ENCODE measurements at places on chromosomes 7 and 10.

- no peak for DNase-seq
Measured at GRCh38 chr7:22460363-22460988, 39.5 kb downstream of the STEAP1B start.

GRCh38 chr7:149569025-149569725 lies 71.6 kb upstream of the ZNF746 start:
- DNase-seq = no peak

- no peak for DNase-seq
Measured at GRCh38 chr10:62112300-62112699, 156.3 kb downstream of the RTKN2 start.

- DNase-seq = no peak
Measured at GRCh38 chr10:93074597-93075368, 1.1 kb downstream of the CYP26A1 start.

- DNase-seq = no peak
Measured at GRCh38 chr7:18505870-18506460, 10.4 kb downstream of the HDAC9 start.

DNA sequence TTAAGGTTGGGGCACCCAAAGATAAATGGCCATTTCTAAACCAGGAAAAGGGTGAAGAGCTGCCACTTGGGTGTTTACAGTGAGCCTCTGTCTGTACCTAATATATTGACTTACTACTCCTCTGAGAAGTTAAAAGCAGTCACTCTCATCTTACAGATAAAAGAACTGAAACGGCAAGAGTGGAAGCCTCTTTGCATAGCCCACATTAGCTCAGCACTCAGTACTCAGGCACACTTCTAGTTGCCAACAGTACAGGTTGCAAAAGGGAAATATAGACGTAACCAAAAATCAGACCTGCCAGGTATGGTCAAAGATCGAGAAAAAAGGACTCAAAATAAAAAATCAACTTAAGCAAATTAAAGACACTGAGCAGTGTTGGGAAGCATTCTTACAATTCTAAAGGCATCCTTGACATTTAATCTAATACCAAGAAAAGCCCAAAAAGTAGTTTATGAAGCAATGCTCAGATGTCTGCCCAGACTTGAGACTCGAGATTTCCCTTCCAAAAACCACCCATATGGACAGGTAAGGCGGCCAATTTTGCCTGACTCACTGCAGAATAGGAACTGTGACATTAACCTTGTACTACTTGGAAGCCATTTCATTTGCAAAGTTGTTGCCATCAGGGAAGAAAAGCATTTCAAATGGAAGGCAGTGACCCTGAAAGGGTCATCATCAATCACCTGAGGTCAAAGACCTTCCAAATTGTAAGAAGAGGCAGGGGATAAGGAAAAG lies 139.3 kb downstream of the SLC25A13 start:
- DNase-seq = no peak

DNA sequence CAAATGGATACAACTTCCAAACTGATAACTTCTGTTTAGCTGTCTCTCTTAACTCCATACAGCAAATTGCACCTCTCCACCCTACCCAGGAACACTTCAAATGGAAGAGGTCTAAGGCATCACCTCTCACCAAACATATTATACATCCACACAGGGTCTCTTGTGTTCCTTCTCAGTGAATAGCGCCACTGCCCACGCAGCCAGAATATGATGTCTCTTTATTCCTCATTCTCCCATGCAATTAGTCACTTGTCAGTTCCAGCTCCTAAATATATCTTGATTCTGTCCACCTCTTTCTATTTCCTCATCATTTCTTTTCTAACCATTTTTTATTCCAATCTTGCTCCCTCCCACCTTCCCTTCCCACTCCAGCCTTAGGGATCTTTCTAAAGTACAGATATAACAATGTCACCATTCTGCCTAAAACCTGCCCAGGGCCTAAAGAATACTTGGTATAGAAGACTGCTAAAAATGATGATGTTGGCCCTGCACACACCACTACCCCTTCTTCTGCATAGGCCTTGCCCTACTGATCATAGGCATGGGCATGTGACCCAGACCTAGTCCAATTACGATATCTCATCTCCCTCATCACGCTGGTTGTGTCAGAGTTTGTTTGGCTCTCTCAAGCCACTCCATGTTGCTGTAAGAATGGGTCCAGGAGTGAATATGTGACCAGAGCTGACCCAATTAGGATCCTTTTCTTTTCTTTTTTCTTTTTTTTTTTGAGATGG lies 5.7 kb upstream of the TSPAN14 start:
- DNase-seq = no peak

DNA sequence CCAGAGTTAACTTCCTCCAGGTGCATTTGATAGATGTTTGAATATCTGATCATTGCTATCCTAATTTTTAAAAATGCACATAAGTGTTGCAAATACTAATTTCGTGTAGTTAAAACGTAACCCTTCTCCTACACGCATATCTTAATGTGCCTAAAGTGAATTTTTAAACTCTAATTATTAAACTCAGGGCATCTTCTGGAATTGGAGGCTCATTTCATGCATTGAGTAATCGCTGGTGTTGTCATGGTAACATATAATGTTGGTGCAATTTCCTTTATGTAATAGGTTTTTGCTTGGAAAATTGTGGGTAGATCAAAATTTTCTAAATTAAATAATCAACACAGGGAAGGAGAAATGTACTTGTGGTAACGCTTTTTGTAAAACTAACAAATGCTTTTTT lies 56.2 kb downstream of the ARMC3 start:
- DNase-seq = no peak

DNA sequence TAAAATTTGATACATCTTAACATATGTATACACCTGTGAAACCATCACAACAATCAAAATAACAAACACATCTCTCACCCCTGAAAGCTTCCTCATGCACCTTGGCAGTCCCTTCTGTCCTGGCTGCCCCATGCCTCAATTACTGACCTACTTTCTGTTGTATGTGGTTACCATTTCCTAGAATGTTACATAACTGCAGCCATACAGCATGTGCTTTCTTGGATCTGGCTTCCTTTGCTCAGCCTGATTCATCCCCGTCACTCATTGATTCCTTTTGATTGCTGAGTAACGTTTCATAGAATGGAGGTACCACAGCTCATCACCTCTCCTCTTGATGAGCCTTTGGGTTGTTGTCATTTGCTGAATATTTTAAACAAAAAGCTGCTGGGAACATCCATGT lies 165.3 kb downstream of the CELF2 start:
- DNase-seq = no peak

GRCh38 chr7:52074071-52074470 lies 757.5 kb upstream of the COBL start:
- no peak for DNase-seq

DNA sequence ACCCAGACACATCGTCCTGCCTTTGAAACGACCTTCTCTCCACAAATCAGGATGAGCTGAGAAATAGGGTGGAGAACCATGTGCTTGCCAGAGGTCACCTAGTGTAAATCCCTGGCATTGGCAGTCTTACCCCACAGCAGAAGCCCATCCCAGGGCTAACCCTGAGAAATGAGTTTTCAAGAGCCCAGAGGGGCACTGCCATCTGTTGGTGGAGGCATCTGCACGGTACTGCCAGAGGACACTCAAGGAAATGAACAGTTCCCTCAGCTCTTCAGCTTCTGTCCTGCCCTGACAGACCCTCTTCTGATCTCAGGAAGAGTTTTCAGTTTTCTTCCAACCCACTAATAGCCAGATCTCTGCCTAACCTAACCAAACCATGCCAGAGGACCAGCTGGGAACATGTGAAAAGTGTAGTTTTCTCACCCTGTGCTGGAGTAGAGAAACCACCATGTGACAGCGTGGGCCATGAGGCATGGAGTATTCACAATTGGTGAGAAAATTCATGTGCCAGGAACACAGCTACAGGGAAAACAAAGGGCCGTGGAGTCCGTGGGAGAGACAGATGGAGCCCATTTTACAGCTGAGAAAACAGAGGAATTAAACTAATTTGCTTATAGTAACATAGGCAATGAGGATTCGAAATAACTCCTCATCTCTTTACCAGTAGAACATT lies 37.7 kb upstream of the ITPRID1 start:
- DNase-seq = no peak

DNA sequence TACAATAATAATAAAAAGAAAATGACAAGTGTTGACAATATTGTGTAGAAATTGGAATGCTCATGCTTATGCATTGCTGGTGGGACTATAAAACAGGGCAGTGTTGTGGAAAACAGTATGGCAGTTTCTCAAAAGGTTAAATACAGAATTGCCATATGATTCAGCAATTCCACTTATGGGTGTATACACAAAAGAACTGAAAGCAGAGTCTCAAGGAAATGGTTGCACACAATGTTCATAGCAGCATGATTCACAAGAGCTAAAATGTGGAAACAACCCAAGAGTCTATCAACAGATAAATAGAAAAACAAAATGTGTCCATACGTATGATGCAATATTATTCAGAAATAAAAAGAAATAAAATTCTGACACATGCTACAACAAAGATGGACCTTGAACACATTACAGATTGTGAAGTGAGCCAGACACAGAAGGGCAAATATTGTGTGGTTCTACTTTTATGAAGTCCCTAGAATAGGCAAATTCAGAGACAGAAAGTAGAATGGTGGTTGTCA lies 64.8 kb upstream of the GRM8 start:
- DNase-seq = no peak

DNA sequence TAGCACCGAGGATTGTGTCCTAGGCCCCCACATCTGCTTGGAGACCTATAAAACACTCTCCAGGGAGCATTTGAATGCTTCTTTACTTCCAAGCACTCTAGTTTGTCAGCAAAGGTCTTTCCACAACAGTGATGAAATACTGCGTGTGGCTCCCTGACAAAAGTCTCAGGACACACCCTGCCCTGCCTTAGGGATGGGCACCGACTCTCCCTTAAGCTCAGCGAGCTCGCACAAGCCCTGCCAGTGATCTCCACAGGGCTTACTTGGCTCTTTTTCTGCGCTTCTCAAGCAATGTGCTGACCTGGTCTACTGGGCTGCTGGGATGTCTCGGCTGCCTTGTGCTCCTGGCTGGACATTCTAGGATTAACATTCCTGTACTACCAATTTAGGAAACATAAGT lies 84.3 kb upstream of the MPP7 start:
- no peak for DNase-seq

- no peak for DNase-seq
Measured at GRCh38 chr7:100200693-100201092, 19.1 kb upstream of the PVRIG start.

DNA sequence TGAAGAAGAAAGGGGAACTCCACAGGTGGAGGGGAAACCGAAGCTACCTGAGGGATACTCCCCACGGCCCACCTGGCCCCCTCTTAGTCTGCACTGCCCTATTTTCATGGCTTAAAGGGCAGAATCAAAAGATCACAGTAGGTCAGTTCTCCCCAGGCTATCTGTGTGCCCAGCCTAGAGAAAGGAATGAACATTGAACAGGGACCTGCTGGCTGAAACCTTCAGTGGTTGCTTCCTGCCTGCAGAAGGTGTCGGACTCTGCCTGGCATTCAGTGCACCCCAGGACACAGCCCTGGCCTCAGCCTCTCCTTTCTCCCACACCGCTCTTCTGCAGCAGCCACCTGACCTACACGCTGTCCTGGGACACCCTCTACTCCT lies 74.5 kb downstream of the PRKAG2 start:
- no peak for DNase-seq

- no peak for DNase-seq
Measured at GRCh38 chr10:71845410-71846405, 5.3 kb downstream of the PSAP start.

- no peak for DNase-seq
Measured at GRCh38 chr10:25633542-25633941, 300.5 kb upstream of the MYO3A start.

GRCh38 chr10:98433371-98433770 lies 13.4 kb downstream of the HPS1 start:
- DNase-seq = no peak

DNA sequence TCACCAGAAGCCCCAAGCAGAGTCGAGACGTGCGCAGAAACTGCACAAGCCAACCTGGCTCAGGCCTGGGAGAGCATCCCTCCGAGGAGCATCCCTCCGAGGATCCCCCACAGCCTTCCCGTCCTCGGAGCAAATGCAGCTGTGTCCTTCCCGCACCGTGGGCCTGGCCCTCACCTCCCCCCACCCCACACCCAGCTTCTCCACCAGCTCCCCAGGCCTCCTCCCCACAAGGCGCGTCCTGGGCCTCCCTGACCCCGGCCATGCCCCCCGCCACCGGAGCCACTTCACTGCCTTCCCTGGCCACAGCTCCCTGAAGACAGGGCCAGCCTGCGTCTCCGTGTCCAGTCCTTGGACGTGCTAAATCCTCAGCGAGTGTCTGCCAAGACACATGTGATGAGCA lies 60.6 kb downstream of the PTPRN2 start:
- no peak for DNase-seq

DNA sequence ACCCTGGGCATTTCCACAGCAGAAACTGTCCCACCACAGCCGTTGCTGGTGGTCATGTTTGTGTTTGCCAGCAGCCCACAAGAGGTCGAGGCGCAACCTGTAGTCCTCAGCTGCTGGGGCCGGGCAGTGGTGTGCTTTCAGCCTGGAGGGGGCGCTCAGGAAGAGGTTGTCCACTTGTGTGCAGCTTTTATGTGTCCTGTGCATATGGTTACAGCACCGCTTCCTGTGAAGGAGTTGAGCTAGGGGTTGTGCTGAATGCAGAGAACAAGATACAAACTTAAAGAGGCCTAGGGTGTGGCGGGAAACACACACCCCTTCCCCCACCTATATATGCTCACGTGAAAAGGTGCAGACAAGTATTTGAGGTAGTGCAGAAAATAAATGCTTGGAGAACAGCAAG lies 29.5 kb upstream of the PFKFB3 start:
- peak; percentile 52 for DNase-seq

GRCh38 chr10:109474261-109474660 lies 449.1 kb downstream of the XPNPEP1 start:
- DNase-seq = no peak

DNA sequence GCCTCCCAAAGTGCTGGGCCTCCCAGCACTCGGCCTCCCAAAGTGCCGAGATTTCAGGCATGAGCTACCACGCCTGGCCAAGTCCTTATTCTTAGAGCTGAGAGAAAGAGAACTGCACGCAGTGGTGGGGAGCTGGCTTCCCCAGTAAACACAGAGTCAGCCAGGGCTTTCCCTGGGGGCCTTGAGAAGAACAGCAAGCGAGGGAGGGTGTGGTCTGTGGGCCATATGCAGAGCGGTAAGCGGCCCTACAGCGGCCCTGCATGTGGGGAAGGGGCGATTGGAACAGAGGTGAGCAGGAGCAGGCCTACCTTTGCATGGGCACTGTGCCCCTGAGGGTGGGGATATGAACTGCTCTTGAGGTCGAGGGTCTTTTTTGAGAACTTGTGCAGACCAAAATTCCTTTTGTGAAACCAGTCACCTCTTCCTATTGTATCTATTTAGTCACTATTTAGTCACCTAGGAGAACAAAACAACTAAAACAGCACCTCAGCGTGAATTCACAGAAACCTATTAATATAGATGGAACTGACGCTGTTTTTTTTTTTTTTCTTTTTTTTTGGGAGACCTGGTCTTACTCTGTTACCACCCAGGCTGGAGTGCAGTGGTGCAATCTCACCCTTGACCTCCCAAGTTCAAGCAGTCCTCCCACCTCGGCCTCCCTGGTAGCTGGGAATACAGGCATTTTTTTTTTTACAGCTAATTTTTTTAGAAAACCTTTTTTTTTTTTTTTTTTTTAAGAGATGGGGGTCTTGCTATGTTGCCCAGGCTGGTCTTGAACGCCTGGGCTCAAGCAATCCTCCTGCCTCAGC lies 36.9 kb upstream of the SH2D4B start:
- DNase-seq = no peak

GRCh38 chr7:108077709-108078108 lies 52.5 kb downstream of the LAMB4 start:
- no peak for DNase-seq
